ENCODE measurements at places on chromosomes 3 and 15.

DNA sequence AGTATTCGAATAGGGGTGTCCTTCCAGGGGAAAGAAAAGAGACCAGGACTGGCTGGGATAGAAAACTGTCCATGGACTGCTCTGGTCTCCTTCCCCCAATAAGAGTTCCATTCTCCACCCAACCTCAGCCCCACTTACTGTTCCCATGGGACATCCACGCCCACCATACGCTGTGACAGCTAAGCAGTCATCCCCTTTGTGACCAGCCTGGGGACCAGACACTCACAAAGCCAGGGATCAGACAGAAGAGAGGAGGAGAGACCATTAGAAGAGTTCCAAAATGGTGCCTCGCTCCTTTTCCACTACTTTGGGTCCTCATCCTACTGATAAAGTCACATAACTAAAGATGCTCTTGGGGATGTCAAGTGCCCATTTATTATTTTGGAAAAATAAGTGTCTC, 27.6 kb upstream of the GNB5 start:
- DNase-seq, result no peak

- DNase-seq, result no peak
Measured at GRCh38 chr15:39127151-39127790, 453.6 kb upstream of the THBS1 start.

GRCh38 chr3:23129817-23130216, 73.3 kb upstream of the UBE2E2 start:
- no peak for DNase-seq

GRCh38 chr3:6935970-6936369, 75.1 kb downstream of the GRM7 start:
- no peak for DNase-seq

GRCh38 chr3:65986285-65986684, 52.4 kb downstream of the MAGI1 start:
- DNase-seq, result no peak

- DNase-seq, result no peak
Measured at GRCh38 chr3:128404276-128405068, 62.2 kb downstream of the DNAJB8 start.

- no peak for DNase-seq
Measured at GRCh38 chr3:183008800-183009199, 28.5 kb upstream of the DCUN1D1 start.

GRCh38 chr3:149402481-149402880, 25.0 kb upstream of the TM4SF1 start:
- no peak for DNase-seq

DNA sequence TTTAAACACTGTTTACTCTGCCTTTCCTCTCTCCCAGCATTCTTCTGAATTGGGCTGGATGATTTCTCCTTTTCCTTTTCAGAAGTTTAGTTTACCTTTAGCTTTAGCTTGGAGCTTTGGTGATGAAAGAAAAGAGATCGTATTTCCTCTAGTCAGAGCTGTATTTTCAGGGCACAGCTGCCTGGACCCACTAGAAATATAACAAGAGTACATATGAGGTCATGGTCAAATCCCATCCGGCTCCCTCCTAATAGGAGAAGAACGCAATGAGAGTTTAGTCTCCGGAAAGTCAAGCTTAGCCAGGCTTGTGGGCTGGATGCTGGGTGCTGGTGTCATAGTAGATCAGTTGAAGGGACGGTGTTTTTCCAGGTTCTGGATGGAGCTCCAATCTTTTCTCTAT, 177.1 kb upstream of the PFN2 start:
- DNase-seq, result no peak

DNA sequence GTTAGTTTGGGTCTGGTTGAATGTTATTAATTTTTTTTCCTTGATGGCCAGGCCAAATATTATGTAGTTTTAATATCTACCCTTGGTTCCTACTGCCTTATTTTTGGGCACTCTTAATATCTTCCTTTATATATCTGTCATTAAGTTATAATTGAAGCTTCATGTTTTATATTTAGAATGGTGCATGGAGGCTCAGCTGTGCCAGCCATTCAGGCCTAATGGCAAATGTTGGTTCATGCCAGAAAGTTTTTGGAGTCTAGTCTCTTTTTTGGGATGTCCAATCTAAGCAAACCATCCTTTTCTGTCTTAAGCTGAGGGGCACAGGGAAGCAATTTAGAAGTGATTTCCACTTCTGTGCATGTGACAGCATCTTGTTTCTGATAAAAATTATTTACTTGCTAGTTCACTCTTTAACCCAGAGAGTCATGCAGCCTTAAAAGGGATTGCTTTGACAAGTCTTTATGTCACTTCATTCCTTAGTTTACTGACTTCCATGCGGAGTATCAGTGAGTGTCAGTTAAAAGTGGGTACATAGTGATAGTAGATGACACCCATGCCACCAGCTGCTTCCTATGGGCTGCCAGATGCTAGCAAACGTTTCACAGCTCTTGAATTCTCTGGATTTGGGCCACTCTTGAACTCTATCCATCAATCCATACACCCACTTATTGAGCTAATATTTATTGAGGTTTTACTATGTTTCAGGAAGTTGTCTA, 33.0 kb downstream of the MITF start:
- no peak for DNase-seq

DNA sequence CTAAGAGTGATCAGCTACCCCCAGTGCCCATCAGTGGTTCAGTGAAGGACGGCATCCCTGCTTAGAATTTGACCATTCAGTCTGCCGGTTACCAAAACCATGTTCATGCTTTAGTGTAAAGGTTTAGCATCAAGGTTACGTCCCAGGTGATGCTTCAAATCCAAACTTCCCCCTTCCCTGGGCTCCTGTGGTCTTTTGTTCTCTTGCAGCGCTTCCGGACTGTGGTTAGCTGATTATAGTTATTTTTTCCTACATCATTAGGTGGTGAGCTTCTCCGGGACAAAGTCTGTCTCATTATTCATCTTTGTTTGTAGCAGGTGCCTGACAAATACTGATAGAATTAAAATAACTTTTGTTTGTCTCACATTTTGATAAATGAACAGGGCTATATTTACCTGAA, 28.3 kb upstream of the MYZAP start:
- DNase-seq, result no peak

DNA sequence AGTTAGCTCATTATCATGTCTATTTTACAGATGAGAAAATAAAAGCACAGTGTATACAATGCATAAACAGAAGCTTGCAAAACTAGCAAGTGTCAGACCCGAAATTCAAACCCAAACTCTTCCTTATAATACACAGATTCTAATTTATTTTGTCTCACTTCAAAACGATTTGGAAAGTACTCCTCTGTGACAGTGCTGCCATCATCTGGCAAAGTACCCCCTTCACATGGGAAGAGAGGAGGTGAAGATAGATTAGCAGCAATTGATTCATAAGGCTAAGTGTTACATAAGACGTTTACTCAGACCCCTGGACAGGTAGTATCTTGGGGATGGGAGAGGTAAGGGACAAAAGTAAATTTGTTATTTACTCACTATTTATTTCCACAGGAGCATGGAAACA, 744.0 kb upstream of the SGO1 start:
- no peak for DNase-seq

GRCh38 chr3:52498137-52499054, 3.3 kb downstream of the STAB1 start:
- DNase-seq, result no peak

DNA sequence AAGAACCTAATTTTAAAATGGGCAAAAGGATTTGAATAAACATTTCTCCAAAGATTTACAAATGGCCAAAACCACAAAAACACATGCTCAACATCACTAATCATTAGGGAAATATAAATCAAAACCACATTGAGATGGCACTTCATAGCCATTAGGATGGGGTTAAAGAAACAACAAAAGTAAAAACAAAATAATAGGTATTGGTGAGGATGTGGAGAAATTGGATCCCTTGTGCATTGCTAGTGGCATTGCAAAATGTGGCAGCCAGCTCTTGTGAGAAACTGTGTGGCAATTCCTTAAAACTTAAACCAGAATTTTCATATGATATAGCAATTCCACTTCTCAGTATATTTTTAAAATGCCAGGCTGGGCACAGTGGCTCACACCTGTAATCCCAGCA, 126.5 kb downstream of the STT3B start:
- DNase-seq, result no peak

DNA sequence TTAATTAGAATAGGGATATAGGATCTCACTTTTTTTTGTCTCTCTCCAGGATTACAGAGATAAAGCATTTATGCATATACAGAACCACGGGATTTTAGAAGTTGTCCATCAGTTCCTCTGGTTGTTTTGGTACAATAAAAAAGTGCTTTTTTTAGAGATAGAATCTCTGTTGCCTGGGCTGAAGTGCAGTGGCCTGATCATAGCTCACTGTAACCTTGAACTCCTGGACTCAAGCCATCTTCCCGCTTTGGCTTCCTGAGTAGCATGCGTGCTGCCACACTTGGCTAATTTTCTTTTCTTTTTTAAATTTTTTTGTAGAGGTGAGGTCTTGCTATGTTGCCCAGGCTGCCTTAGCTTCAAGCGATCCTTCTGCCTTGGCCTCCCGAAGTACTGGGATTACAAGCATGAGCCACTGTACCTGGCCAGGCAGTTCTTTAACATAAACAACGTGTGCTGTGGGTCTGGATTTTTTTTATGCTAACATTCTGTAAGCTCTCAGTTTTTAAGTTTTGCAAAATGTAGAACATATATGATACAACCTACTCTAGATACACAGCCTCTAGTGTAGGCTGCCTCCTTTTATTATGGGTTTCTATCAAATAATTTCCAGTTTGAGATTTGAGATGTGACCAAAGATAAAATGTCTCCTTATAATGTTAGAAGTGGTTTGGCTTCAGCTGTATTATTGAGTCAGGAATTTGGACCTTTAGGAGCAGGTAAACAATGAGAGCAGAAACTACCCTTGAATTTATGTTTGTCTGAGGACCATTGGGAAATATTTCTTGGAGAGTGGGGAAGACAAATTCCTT, 57.4 kb upstream of the ULK4 start:
- no peak for DNase-seq

- DNase-seq, result no peak
Measured at GRCh38 chr3:15205482-15205933, 538 bp upstream of the CAPN7 start.

DNA sequence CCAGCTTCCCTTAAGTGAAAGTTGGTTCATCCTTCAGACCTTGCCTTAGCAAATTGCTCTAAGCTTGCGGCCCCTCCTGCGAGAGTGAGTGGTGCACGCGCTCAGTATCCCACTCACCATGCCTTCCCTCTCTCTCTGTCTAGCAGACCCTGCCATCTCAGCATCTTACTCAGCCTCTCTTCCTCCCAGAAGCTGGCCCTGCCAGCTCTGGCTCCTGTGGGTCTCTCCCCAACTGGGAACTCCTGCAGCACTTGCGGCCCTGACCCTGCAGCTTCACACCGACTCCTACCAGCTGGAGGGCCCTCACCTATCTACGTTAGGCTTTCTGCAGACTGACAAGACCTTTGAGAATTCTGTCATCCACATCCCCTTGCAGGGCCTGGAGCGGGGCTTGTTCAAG, 286.1 kb upstream of the TLE3 start:
- DNase-seq, result no peak

- no peak for DNase-seq
Measured at GRCh38 chr3:190385731-190386688, 2.0 kb upstream of the CLDN16 start.

- no peak for DNase-seq
Measured at GRCh38 chr3:129485721-129486663, 42.4 kb upstream of the RHO start.

GRCh38 chr3:126518779-126519177, 1.2 kb upstream of the UROC1 start:
- no peak for DNase-seq

GRCh38 chr3:14605067-14605466, 46.5 kb upstream of the CCDC174 start:
- no peak for DNase-seq

- DNase-seq, result peak; percentile 66
Measured at GRCh38 chr3:197555281-197556261, at the start of gene BDH1. Gene BDH1 (minus strand): TSS chr3:197555968. CDS start chr3:197546443, 9,525 bp downstream.

DNA sequence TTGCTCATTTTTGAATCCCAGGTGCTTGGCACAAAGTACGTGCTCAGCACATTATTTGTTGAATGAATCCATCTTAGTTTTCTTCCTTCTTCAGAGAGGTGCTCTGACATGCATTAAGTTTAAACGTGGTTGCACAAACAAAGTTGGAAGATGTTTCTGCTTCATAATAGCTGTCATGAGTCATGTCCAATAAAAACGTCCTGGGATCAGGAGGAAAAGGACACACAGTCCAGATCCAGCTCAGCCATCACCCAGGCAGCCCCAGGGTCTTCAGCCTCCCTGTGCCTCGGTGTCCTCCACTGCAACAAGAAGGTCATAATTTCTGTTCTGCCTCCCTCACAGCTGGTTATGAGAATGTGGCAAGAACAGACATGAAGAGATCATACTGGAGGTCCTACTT, 55.4 kb downstream of the CCNL1 start:
- DNase-seq, result no peak

GRCh38 chr3:139318431-139318816, 25.4 kb upstream of the MRPS22 start:
- DNase-seq, result no peak

Data from nephron progenitor cell (in vitro differentiated cells).